Stimulated activated CD4-positive, alpha-beta T cell treated with anti-CD3 and anti-CD28 coated beads, Interleukin-15, amount 100 ng/mL, for 1 hour (primary cell): ENCODE measurements at places on chromosomes 3 and 15.

DNA sequence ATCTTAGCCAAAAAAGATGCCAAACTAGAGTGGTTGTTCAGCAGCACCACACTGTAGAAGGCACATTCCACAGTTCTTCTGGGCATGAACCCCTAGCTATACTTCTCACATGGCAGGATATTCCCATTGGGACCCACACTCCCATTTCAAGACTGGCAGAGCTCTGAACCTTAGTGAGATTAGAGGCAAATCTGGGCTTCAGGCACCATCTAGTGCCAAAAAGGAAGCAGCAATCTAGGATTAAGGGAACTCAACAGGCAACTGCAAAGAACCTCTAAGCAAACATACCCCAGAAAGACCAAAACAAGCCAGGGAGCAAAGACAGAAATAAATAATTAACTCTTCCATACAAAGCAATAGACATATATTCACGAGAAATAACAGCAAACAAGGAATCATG is 66.2 kb downstream of the TAFA4 start:
- DNase-seq = no peak

- no peak for DNase-seq
Observed at GRCh38 chr3:149781211-149781610, 11.1 kb downstream of the ANKUB1 start.

- no peak for DNase-seq
Observed at GRCh38 chr15:69531665-69532027, 79.0 kb downstream of the RPLP1 start.

DNA sequence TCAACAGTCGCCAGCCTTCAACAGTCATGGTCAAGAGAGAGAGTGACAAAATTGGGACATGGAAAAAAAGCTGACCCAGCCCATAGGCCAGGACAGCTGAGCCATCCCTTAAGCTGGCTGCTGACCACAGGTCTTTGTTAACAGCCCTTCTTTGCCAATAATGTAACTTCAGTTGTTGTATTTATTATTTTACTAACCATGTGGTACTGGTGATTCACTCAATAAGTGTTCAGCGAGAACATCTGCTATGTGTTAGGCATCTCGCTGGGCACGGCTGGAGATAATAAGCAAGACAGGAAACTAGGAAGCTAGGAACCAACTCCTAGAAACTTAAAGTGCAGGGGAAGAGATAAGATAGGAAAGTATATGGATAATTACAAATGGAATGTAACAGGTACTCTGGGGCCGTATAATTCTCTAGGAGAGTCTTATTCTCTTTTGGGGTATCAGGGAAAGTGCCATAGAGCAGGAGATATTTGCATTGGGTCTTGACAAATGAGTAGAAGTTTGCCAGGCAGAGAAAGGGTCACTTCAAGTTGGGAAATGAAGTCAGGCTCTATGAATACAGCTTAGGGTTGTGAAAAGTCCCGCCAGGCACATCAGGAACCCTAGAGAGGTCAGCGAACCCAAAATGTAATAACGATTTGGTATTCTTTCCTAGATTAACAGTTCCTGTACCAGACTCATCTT is 84.0 kb upstream of the TRA2B start:
- DNase-seq = no peak

GRCh38 chr3:12845811-12846210 is 4.4 kb upstream of the RPL32 start:
- no peak for DNase-seq

GRCh38 chr3:98580401-98581386 is 12.7 kb downstream of the CPOX start:
- DNase-seq = no peak

- DNase-seq = no peak
Observed at GRCh38 chr3:138933068-138933668, 13.8 kb downstream of the FOXL2 start.

DNA sequence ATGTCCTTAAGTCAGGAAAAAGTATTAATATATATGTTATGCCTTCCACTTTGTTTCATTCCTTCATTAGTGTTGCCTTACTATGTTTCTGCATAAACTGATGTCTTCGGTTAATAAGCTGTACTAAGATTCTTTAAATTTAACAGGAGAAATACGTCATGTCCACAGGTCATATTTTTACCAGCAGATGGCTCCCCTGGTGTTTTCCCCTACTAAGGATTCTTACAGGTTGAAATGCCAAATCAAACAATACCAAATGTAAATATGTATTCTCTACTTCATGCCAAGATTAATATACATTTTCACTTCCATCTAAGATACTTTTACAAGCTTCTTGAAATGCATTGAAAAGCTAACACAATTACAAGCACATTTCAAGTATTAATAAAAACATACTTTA is 1602.1 kb downstream of the SI start:
- no peak for DNase-seq

DNA sequence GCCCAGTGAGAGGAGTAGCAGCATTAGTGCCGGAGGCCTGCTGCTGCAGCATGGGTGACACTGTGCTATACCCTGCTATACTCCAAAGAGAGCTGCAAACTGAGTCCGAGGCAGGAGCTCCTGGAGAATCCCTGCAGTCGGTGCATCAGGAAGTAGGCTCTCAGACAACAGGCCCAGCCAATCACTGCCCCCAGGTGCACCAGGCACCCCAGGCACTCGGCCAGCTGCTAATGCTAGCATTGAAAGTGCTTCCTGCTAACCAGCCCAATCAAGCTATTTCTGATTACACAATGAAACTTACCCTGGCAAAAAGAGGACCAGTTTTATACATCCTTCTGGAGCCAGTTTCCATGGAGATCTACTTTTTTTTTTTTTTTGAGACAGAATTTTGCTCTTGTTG is 45.6 kb upstream of the IREB2 start:
- no peak for DNase-seq

DNA sequence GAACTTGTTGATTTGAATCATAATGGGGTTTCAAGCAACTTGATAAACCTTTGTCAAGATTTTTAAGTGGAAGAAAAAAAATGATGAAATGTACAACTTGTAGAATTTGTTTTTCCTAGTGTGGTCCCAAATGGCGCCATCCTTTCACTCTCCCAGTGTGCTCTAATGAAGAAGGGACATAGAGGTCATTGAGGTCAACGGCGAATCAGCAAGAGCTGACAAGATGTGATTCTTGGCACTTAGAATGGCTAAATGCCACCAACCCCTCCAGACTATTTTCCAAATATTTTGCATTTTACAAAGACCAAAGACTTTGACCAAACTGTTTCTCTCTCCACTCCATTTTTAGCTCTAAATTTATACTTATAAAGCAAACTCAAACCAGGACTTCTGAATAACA is 320.2 kb upstream of the MME start:
- DNase-seq = no peak

- DNase-seq = no peak
Observed at GRCh38 chr3:16320711-16321110, 55.7 kb downstream of the OXNAD1 start.
